ENCODE measurements at places on chromosomes 12 and 14. TPM values are rescaled to one million over a fixed set of nuclear protein-coding genes. Genes with fewer than 3 reads are reported as not detected.

DNA sequence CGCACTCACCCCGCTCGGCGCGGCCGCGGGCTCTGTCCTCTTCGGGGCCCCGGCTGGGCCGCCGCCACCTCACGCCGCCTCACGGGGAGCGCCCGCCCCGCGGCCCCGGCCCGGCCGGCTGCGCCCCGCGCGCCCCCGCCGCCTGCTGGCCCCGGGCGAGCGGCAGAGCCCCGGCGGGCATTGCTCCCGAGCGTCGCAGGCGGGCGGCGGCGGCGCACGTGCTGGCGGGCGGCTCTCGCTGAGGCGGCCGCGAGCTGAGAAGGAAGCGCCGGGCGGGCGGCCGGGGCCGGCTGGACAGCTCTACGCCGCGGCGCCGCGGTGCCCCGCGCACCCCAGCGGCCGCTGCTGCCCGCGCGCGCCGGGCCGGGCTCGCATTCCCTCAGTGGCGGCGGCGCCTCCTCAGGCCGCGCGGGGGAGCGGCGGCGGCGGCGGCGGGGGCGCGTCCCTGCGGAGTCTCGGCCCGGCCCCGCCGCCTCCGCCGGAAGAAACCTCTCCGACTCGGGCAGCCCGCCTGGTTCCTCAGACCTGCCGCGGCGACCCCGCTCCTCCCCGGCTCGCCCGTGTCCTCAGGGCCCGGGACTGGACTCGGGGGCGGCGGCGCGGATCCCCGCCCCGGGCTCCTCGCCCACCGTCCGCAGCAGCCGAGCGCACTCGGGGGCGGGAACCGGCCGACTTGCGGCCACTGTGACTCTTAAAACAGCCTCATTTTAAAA, at the start of gene PITPNM2:
Gene PITPNM2 (minus strand): TSS at position 347 of the 713 bp plus-strand sequence. CDS start 116,500 bp downstream, outside the sequence.
- peak; percentile 74 for DNase-seq

- DNase-seq, result no peak
Measured at GRCh38 chr14:79118291-79118690, 948.1 kb downstream of the NRXN3 start.

- DNase-seq, result no peak
Measured at GRCh38 chr14:50117456-50117855, 1.1 kb upstream of the VCPKMT start.

Gene ACOT4
- 0.99 TPM for total RNA-seq

Gene C1RL
- 13.7 TPM for total RNA-seq

Gene IL31
- not detected for total RNA-seq

Data from lung microvascular endothelial cell (primary cell).